ENCODE measurements at places on chromosomes 1 and 21.

DNA sequence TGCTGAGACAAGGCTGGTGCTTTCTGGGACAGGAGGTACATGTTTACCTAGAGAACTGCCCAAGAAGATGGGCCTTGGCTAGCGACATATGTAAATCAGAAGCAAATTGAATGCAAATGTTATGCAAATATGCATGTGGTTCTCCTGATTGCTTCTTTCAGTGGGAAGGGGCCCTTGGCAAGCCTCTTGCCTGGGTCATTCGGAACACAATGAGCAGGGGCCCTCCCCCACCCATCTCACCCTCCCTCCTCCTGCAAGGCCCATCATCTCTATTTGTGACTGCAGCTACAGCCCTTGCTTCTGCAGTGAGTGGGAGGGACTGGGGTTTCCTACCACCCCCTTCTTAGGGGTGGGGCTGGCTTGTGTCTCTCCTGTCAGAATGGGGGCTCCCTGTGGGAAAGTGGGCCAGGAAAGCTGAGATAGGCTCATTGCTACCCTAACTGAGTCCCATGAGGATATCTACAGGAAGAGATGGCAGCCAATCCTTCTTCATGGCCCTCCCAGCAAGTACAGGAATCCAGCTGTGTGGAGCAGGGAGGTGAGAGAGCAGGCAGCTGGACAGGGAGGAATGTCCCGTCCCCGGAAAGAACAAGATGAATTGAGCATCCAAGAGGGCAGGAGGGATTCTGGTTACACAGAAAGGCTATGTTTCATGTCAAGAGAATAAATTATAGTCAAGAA, 31.0 kb downstream of the FOXD2 start:
- no peaks in the 10 kb centered on the region for H3K27me3 ChIP-seq
- no peaks in the 10 kb centered on the region for H3K4me1 ChIP-seq
- no peak overlapping the region for H3K4me3 ChIP-seq
- no peaks in the 10 kb centered on the region for H3K36me3 ChIP-seq
- no peak overlapping the region for H3K27ac ChIP-seq

DNA sequence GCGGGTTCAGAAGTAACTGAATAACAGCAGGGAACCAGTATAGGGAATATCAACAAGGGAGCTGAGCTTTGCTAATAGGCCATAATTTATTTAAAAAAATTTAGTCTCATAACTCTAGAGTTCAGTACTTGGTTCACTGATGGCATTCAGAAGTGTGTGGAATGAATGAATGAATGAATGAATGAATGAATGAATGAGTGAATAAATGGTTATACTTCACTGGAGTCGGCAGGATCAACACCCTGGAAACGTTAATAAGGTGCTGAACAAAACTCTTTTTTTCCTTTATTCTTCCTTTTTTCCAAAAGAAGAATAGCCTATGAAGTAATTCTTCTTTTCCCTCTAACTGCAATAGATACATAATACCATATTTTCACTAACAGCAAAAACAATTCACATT, 129.3 kb downstream of the SIM2 start:
- no peak overlapping the region for H3K27ac ChIP-seq
- no peaks in the 10 kb centered on the region for H3K36me3 ChIP-seq
- no peak for DNase-seq
- no peak overlapping the region for H3K4me3 ChIP-seq
- H3K27me3 ChIP-seq, result no peaks in the 10 kb centered on the region

DNA sequence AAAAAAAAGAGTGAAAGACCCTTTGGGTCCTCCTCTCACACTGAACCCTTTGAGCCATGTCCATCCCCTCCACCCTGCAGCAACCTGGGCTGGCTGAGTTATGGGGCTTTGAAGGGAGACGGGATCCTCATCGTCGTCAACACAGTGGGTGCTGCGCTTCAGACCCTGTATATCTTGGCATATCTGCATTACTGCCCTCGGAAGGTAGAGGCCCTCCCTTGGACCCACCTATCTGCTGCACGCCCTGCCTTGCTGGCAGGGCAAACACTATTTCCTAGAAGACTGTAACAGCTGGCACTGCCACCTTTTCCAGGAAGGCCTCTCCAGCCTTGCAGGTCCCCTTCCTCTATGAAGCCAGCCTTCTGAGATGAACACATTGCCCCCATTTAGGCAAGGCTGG, 1.1 kb downstream of the SLC50A1 start:
- peaks cover 37% of the 10 kb centered on the region for H3K4me1 ChIP-seq
- no peaks in the 10 kb centered on the region for H3K27me3 ChIP-seq
- peaks cover 31% of the 10 kb centered on the region for H3K36me3 ChIP-seq
- H3K4me3 ChIP-seq, result no peak overlapping the region
- no peak for DNase-seq

DNA sequence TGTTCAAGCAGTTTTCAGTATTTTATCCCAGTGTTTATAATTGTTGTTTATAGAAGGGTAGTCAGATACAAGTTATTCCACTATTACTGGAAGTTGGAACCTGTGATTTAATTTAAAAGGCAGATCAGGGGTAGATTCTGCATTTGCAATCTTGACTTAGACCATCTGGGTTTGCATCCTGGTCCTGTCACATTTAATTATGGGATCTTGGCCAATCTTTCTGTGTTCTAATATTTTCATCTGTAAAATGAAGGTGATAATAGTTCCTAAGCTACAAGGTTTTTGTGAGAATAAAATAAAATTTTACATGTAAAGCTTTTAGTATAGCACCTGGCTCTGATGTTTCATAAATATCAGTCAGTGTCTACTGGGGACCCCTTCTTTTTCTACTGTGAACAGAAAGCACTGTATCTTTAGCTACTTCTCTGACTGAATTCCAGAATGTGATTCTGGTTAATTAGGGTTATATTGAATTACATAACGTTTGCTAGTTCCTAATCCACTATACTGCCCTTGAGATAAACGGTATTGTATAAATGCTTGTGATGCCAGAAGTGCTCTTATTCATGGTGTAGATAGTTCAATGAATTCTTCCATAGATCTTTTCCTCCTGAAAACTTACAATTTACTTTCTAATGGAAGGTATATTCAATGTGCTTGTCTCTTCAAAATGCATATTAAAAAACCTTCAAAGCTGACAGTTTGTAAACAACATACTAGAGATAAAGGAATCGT, 131.0 kb downstream of the KCNK1 start:
- H3K27me3 ChIP-seq, result no peaks in the 10 kb centered on the region
- no peak overlapping the region for H3K4me3 ChIP-seq
- no peak for DNase-seq
- H3K27ac ChIP-seq, result no peak overlapping the region
- H3K36me3 ChIP-seq, result no peaks in the 10 kb centered on the region

DNA sequence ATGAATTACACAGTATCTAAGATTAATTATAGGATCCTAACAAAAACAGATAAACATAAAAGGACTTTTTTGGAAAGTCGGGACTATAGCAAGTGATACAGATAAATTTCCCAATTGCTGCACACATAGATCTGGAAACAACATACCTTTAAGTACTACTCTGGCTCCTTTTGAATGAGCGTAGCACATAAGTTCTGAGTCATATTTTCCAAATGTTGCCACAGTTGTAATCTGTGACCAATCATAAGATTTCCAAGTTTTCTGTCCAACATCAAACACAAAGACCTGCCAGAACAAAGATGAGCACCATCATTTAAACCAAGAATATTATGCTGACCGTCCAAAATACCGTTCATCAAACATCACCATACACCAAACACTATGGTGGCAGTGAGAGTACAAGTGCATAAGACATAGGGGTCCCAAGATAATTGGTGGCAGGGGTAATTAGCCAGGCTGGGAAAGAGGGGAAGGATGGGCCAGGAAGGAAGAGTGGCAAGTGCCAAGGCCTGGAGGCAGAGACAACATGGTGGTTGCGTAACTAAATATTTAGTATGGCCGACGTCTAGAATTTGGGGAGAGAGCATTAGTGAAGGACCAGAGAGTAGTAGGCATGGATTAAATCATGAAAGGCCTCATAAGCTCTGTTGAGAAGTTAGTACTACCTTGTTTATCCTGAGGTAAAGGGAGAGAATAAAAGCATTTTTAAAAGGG, 3.6 kb downstream of the CTBS start:
- DNase-seq, result no peak
- H3K4me3 ChIP-seq, result no peak overlapping the region
- H3K27me3 ChIP-seq, result no peaks in the 10 kb centered on the region
- H3K36me3 ChIP-seq, result no peaks in the 10 kb centered on the region
- H3K4me1 ChIP-seq, result peaks cover 11% of the 10 kb centered on the region
- no peak overlapping the region for H3K27ac ChIP-seq

- no peak overlapping the region for H3K27ac ChIP-seq
- no peak overlapping the region for H3K4me3 ChIP-seq
- no peaks in the 10 kb centered on the region for H3K4me1 ChIP-seq
- no peak for DNase-seq
Measured at GRCh38 chr1:210944252-210944651, 189.7 kb downstream of the KCNH1 start.

- H3K36me3 ChIP-seq, result peaks cover 31% of the 10 kb centered on the region
- no peak overlapping the region for H3K4me3 ChIP-seq
- DNase-seq, result no peak
- H3K27ac ChIP-seq, result no peak overlapping the region
- H3K4me1 ChIP-seq, result peaks cover 10% of the 10 kb centered on the region
- no peaks in the 10 kb centered on the region for H3K27me3 ChIP-seq
Measured at GRCh38 chr1:223765036-223765718, 52.8 kb downstream of the CAPN2 start.

Measured in thyroid gland (tissue), 4 donors.